Central memory CD8-positive, alpha-beta T cell (primary cell): ENCODE measurements at places on chromosomes 7 and 10.

- no peak for DNase-seq
Observed at GRCh38 chr7:26493737-26494428, 202.2 kb downstream of the SNX10 start.

- DNase-seq, result no peak
Observed at GRCh38 chr7:76403780-76404494, 5.6 kb downstream of the SSC4D start.

- no peak for DNase-seq
Observed at GRCh38 chr10:35554461-35555056, 50.6 kb upstream of the GJD4 start.

- DNase-seq, result no peak
Observed at GRCh38 chr10:6123532-6123931, 34.7 kb downstream of the RBM17 start.

GRCh38 chr7:114548081-114548980, 133.7 kb downstream of the FOXP2 start:
- DNase-seq, result no peak

DNA sequence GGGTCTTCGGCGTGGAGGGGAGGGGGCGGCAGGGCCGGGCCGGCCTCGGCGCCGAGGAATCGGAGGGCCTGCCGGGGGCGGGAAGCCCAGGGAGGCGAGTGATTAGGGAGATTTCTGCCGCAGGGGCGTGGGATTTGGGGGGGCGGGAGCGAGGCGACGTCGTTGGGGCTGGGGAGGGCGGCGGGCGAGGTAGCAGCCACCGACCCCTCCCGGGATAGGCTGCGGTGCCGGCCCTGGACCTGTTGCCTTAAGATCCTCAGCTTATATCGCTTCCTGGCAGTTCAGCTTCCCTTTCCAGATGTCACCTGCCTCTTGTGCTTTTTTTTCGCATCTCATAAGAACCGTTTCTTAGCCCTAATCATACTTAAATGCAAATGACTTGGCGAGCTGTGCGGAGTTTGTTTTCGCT, 655 bp downstream of the LMTK2 start:
- DNase-seq, result no peak

- DNase-seq, result no peak
Observed at GRCh38 chr7:85734823-85735222, 548.0 kb upstream of the SEMA3D start.

DNA sequence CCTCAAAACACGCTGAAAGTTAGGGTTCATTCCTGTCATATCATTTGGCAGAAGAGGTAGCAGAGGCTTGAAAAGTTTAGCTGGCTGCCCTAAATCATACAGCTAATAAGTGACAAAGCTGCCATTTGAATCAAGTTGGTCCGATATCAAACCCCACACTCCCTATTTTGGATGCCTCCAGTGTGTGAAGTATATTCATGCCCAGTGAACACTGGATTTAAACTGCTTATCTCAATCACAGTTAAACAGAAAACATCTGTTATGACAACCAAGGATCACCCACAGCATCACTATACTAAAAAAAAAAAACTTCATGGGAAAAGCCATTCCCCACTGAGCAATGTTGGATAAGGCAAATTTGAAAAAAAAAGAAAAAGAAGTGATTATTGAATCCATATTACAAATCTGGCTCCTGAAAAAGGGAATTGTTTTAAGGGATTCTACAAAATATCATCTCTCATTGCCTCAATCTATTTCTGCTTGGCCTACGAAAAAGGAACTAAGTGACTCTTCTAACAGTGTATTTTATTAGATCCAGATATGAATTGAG, 48.3 kb downstream of the ABCB1 start:
- DNase-seq, result no peak

GRCh38 chr10:89873055-89873454, 171.7 kb downstream of the KIF20B start:
- DNase-seq, result no peak

DNA sequence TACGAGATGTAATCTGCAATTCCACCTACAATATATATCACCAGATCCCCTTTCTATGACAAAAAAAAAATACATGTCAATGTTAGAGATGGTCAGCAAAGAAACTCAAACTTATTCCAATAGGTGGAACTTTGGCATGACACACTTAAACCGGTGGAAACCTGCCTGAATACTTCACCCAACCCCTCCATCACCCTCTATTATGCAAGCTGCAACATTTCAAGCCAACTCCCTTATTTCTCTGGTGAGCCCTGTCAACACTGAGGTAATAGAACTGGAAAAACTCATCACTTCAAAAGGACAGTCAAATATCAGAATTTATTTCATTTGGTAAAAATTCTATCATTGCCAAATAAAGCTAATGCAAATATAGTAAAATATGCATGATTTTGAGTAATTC, 3.6 kb downstream of the ZNF438 start:
- DNase-seq, result no peak

- DNase-seq, result no peak
Observed at GRCh38 chr7:120838281-120838682, 19.7 kb downstream of the TSPAN12 start.

DNA sequence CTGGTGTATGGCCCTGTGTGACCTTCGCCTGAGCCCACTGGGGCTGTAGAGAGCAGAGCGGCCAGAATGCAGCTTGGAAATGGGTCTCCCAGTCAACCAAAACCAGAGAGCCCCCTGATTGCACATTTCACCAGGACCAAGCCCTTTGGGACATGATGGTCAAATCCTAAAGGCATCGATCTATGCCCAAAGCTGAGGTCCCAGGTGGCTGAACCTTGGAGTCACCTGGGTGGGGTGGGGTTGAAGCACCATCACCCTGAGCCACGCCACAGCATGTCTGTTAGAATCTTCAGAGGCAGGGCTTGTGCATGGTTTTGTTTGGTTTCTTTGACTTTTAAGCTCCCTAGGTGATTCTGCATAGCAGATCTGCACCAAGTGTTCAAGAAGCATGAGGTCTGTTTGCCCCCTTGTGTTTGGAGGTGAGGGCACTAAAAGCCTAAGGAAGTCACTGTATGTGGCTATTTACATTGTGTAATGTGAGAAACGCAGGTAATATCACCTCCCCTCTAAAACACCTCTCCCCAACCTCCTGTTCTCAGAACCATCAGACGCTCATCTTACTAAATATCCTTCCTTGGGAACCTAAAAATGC, 9.6 kb downstream of the PKD1L1 start:
- no peak for DNase-seq

GRCh38 chr10:14586901-14587300, 187.8 kb downstream of the FAM107B start:
- DNase-seq, result no peak

- DNase-seq, result no peak
Observed at GRCh38 chr7:74522281-74522905, 68.7 kb downstream of the GTF2IRD1 start.

GRCh38 chr10:69965919-69966662, 86.6 kb upstream of the MACROH2A2 start:
- DNase-seq, result no peak
